ENCODE measurements at places on chromosomes 2 and 18.

GRCh38 chr18:59823596-59824195 lies 76.1 kb upstream of the PMAIP1 start:
- peak; percentile 8 for DNase-seq

- no peak for DNase-seq
Measured at GRCh38 chr2:240454106-240454901, 18.8 kb downstream of the GPC1 start.

- DNase-seq: no peak
Measured at GRCh38 chr18:74803769-74804168, 206.1 kb downstream of the ZNF407 start.

DNA sequence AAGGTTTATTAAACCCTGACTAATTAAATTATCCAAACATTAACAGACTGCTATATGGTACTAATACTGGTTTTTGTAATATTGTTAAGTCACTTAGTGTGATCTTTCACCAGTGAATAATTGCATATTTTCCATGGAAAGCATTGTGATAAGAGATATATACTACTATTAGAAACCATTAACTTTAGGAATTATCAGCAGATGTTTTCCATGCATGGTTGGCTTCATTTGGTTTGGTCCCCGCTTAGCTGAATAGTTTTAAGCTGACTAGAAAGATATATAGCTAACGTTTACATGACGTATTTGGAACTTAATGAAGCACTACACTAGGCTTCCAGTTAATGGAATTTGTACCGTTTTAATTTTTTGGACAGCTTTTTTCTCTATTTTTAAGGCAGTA lies 37.9 kb downstream of the LCLAT1 start:
- DNase-seq: no peak

DNA sequence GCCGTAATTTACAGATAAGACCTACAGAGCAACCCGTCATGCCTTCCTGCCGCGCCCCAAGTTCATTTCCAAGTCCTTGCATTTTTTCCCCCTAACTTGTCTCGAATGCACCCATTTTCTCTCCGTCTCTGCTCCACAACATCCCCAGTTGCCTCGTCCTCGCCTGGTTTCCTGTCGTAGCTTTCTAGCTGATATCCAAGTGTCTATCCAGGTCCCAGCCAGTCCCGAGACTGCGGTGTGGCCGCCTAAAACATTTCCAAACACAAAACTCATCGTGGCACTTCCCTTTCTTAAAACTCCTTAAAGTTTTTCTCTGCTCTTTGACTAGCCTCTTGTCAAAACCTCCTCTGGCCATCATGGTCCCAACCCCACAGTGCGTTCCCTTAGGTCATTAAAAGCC lies 1.2 kb upstream of the BARD1 start:
- DNase-seq: no peak

DNA sequence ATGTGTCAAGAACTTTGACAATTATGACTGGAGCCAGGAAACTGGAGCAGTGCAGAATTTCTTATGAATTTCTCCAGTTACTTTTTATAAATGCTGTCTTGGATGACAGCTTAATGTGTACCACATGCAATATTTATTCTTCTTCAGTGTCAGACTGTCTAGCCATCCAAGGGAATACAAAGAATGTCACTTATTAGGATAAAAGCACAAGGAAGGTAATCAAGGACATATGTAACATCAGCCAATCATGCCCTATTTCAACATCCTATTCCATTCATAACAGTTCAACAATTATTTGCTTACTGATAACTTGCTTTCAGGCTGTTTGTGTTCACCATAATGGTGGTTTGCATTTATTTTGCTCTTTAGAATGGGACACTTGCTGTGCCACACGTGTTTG lies 139.8 kb downstream of the OLA1 start:
- DNase-seq: no peak

DNA sequence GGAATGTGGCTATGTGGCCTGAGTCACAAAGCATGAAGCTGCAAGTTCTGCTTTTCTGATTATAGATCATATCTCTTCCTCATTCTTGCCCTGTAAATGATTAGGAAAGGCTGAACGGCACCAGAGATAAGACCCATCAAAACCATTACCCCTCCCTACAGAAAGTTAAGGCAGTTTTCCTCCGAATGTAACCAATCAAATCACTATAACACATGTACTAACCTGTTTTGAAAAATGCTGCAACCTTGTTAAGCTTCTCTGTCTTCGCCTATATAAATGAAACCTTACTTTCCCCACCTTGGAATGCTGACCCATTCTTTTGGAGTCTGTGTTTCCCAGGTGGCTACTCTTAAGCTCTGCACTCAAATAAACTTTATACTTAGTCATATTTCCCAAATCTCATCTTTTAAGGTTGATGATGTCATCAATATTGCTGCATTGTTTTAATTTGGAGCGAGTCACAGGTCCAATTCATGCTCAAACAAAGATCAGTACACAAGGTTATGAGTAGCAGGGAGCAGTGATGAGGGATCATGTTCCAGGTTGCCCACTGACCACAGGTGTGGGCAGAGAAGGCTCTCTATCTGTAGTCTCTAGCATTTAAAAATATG lies 662.3 kb downstream of the IRS1 start:
- DNase-seq: peak; percentile 44

DNA sequence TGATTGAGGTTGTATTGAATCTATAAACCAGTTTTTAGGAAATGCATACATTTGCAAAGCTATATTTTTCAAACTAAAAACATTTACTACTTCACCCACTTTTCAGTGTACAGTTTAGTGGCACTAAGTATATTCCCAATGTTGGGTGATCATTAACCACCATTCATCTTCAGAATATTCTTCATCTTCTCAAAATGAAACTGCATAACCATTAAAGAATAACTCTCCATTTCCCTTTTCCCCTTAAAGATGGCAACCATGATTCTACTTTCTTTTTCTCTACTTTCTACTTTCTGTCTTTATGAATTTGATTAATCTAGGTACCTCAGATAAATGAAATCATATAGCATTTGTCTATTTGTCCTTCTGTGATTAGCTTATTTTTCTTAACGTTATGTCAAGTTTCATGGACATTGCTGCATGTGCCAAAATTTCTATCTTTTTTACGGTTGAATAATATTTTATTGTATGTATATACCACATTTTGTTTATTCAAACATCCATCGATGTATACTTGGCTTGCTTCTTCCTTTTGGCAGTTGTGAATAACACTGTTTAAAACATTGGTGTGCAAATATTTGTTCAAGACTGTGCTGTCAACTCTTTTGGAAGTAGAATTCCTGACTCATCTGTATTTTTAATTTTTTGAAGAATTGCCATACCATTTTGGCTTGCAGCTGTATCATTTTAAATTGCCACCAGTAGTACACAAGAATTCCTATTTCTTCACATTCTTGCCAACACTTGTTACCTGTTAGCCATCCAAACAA lies 104.9 kb downstream of the RPRM start:
- DNase-seq: no peak

DNA sequence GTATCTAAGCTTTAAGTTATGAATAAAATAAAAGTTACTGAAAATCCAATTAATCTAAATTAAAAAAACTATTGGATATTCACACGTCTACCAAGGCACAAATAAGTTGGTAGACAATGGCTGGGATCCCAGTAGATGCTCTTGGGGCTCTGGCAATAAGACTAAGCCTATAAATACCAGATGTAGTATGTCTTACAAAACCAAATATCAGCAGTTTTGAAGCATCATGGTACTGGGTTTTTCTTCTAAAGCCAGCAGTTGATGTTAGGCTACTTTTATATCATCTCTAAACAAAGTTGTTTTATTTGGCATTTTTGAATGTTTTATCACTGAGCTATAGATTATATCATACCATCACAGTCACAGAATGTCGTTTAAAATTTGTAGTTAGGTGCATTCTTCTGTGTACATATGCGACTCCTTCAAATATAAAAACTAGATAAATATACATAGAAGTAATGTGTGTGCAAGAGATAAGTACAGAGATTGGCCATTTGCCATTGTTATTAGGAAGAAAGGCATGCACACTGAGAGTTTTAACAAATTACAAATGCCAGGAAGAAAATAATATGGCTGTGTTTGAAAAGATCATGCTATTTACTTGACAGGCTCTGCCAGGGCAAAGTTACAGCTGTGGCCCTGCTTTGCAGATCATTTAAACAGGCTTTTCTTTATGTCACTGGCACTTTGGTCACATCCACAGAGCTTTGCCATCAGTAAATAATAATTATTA lies 21.6 kb upstream of the TMEM17 start:
- DNase-seq: no peak

GRCh38 chr18:55248495-55248894 lies 289.2 kb upstream of the CCDC68 start:
- DNase-seq: peak; percentile 7

DNA sequence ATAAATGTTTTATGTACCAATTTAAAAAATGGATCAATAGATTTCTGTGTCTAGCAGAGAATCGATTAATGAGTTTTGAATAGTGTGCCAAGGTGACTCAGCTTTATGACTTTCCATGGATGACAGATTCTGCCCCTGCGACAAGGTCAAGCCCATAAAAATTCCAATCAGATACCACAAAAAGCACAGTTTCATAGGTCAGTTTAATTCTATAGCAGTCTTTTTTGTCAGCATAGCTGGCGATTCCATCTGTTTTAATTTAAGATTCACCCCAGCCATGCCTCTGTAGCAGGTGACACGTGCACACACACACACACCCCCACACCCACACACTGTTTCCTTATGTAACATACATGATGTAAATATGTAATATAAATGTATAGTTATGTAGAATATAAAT lies 28.9 kb downstream of the RAB31 start:
- no peak for DNase-seq

DNA sequence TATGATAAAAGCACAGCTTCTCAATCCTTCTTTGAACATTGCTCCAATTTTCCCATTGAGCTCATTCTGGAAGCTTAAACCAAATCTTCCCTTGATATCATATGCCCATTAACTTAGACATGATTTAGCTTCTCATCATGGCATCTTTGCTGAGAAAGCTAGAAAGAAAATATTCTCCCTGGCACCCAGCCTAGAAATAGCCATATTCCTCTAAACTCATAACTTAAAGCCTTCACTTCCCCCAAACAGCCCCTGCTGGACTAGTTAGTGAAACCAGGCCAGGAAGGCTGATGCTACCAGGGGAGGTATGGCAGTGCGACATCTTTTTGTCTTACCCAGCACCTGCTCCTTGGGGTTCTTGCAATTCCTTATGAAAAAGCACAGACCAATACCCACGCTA lies 4.3 kb downstream of the AAK1 start:
- DNase-seq: no peak

DNA sequence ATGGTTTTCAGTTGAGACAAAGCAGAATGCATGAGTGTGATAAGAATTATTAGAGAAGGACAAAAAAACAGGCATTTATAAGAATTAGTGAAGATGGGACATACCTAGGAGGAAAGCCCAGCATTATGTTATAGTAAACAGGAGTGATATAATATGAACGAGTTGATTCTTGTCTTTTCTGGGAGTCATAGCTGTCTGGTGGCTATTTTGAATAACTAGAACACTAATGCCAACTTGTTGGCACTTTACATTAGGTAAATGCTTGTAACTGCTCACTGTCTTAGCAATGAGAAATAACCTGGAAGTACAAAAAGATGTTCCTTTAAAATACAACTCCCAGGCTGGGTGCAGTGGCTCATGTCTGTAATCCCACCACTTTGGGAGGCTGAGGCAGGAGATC lies 540.8 kb upstream of the SPHKAP start:
- DNase-seq: no peak

GRCh38 chr2:220556658-220557057 lies 929.2 kb downstream of the SLC4A3 start:
- no peak for DNase-seq

DNA sequence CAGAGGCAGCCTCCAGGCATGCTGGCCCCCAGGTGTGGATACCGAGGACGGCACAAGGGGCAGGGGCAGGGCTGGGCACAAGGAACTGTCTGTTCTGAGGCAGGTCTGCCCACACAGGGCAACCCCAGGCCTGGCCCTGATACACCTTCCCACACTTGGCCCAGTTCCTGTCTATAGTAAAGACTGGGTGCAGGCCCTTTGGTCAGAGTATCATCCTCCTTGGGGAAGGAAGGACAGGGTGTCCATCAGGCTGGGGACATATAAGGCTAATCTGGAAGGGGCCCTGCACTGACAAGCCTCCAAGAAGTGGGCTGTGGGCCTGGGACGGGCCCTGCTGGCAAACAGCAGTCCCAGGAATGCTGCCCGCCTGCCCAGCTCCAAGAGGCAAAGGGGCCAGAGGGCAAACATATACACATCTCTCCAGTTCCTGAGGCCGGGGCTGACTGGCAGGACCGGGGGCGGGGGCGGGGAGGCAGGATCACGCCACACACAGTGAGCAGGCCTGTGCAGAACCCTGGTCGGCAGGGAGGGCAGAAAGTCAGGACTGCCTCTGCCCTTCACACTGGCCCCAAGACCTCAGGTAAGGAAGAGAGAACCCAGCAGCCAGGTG lies 18.9 kb downstream of the SDC1 start:
- DNase-seq: no peak

DNA sequence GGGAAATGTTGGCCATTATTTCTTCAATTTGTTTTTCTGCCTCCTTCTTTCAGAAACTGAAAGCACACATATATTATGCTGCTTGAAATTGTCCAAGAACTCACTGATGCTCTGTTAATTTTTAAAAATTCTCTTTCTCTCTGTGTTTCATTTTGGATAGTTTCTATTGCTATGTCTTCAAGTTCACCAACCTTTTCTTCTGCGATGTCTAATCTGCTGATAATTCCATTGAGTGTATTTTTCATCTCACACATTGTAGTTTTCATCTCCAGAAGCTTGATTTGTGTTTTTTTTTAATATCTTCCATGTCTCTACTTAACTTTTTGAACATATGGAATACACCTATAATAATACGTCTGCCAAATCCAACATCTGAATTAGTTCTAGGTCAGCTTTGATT lies 98.1 kb upstream of the TGFA start:
- DNase-seq: no peak

GRCh38 chr2:223697892-223698645 lies 95.9 kb upstream of the SCG2 start:
- no peak for DNase-seq

GRCh38 chr2:48380989-48381625 lies 148.8 kb upstream of the STON1 start:
- no peak for DNase-seq

DNA sequence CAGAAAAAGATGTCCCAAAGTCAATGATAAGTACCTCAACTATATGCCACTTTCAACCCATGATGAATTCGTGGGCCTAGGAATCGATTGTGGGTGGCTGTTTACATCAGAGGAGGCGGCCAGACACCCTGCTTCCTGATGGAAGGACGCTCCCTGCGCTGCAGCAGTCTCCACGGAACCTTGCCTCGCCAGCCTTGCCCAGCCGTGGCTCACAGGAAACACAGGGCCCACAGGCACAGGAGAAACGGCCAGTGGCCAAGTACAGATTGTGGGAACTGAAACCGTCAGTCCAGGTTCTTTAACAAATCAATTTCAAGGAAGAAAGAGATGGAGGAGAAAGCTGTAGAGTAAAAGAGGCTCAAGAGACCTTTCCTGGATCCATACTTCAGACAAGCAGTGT lies 101.5 kb upstream of the NFATC1 start:
- no peak for DNase-seq

Data from inflammatory macrophage treated with lipopolysaccharide for 1 hour (primary cell).